CD4-positive, alpha-beta T cell treated with Interleukin-4 for 4 hours (primary cell): ENCODE measurements at places on chromosomes 12 and 14.
A peak's percentile ranks its signal among the peaks of the same experiment; 100 is the strongest.

DNA sequence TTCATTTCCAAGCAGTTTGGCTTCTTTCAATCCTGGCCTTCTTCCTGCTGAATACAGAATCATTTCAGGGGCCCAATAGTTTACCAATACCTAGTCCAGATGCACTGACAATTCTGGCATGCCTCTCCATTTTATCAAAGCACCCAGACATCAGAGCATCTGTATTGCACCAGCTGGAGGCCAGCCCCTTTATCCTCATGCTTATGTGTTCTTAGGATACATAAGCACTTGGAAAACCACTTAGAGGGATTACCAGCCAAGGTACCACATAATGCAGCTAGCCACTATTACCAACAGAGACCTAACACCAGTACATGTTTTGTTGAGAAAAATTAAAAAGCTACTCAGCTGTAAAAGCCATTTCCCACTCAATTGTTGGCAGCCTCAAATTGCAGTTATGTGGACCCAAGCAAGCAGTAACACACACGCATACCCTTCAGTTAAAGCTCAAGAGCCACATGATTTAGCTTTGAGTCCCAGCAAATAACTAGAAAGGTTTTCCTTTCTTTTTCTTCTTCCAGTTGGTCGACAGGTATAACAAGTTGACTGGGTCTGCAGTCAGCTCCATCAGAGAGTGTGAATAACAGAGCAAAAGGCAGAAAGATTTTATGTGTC lies 263.8 kb downstream of the DIO2 start:
- no peak for DNase-seq

DNA sequence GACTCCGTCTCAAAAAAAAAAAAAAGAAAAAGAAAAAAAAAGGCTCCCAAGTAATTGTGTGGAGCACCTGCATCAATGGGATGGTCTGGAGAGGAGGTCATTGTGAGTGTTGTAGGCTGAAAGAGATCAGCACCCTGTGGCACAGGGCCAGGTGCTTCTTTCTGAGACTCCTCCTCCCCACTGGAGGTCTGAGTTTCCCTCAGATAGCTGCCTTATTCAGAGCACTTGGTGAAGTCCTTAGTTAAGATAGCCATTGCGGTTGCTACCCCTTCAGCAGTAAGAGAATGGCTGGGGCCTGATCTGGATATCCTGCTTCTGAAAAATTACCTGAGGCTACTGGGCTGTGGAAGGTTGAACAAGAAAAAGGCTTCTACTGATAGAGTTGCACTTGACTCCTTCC lies 69.8 kb downstream of the ANO6 start:
- DNase-seq: no peak

DNA sequence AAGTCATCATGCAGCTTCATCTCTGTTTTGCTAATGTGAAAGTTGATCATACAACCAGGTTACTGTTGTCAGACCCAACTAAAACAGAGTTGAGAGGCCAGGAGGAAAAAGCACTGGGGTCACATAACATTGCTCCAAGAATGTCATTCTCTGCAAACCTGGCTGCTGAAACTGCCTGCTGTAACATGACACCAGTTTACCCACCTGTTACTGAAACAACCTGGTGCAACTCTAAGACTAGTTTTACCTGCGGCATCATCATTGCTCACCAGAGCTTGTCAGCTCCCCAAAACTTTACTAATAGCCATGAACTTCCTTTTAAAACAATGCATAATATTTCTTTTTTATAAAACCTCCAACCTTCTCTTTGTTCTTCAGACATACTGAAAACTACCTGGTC lies 30.7 kb upstream of the DEGS2 start:
- no peak for DNase-seq

- no peak for DNase-seq
These were observed 18.5 kb upstream of the EML1 start for GRCh38 chr14:99774556-99775307.

DNA sequence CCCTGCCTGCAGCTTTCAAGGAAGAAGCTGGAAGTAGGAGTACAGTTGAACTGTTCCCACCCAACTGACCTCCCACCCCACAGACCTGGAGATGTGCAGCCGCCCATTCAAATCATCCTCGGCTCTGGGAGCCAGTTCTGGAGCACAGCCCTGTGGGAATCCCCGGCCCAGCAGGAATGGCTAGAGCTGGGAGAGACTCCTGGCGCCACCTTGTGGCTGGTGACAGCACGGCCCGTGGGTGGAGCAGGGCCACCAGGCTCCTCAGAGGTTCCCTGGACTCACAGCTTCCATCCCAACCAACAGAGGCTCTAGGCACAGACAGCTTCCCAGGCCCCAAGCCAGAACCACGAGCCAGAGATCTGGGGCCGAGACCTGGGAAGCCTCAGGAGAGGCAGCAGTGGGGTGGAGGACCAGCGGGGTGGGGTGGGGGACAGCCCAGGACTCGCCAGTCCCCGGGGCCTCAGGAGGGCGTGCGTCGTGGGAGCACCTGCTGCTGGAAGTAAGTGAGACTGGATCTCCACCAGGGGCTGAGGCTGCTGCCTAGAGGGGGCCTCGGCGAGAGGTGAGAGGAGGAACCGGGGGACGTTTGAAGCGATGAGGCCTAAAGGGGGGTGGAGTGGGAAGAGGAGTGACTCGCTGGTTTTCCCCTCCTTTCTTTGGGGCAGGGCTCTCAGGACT lies 43.4 kb downstream of the RNF34 start:
- DNase-seq: peak; percentile 36

- peak; percentile 90 for DNase-seq
These were observed at the start of gene GLIPR1 for GRCh38 chr12:75480469-75480949. GLIPR1 (plus strand) TSS chr12:75480755; CDS start chr12:75480881, 126 bp downstream.

- peak; percentile 36 for DNase-seq
These were observed 59.6 kb downstream of the ZFP36L1 start for GRCh38 chr14:68733086-68733914.

DNA sequence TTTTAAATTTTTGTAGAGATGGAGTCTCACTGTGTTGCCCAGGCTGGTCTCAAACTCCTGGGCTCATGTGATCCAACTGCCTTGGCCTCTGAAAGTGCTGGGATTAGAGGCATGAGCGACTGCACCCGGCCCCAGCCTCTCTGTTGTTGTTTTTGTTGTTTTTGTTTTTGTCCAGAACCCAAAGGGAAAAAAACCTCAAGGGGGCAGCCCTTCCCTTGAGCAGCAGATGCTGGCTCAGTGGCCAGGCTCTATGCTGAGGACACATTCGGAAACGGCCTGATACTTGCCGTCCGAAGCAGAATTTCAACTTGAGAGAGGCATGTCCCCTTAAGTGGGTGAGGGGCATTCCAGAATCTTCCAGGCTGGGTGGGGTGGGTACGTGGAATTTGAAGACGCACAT lies 6.7 kb downstream of the MVK start:
- no peak for DNase-seq

DNA sequence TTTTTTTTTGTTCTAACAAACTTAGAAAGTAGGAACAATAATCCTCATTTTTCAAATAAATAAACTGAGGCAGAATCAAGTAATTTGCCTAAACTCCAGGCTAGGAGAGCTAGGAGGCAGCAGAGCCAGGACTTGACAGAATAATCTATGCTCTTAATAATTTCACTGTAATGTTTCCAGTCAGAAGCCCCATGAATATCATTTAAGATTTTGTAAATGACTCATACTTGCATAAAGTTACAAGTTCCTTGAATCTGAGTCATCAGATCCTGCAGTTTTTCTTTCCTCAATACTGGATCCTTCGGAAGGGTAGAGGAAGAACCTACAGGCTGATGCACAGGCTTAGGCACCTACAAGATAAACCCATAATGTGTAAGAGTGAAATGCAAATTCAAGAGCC lies 29.0 kb downstream of the CAPRIN2 start:
- no peak for DNase-seq

DNA sequence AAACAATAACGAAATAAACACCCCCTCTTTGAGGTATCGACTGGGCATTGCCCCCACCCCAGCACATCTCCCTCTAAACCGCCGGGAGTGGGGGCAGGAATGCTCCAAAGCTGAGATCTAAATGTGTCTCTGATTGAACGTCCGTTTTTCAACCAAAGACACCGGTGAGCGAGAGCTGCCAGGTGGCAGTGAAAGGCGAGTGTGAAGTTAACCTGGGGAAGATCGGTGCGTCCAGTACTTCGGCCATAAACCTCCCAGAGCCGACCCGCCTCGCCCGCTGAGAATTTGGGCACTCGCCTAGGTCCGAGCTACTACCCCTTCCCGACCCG lies 625 bp downstream of the ANGEL1 start:
- no peak for DNase-seq

DNA sequence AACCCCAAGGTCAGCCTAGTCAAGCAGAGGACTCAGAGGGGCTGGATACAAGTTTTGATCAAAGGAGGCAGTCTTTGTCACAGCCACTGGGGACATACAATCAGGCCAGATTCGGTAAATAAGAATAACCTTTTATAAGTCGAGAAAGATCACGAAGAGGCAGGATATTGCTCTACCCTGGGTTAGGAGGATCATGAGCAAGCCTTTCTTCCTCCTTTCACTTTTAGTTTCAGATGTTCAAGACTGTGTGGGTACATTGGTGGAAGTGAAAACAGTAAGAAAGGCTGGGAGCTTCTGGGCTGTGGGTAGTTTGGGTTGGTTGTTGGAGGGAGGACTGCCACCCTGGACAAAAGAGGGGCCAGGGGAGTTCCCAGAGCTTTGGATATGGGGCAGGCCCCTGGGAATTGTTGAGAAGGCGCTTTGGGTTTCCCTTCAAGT lies 127.7 kb downstream of the SNAPC1 start:
- DNase-seq: peak; percentile 36
